ENCODE measurements at places on chromosomes 7 and 10.
A peak's percentile ranks its signal among the peaks of the same experiment; 100 is the strongest.

DNA sequence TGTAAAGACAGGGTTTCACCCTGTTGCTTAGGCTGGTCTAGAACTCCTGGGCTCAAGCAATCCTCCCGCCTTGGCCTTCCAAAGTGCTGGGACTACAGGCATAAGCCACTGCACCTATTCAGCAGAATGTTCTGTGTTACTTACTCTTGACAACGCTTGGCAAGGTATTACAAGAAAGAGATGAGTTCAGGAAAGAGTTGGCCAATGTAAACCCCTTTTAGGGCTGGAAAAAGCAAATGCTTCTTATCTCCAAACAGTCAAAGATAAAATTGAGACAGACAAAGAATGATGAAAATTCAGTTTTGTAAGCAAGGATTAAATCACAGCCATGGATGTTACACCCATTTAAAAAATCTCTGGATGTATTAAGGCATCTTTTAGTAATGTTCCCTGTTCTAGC is 114.0 kb upstream of the PODXL start:
- no peak for DNase-seq

- peak; percentile 52 for DNase-seq
These were observed 86.2 kb upstream of the PPIF start for GRCh38 chr10:79260811-79261740.

GRCh38 chr7:151241755-151242096 is 6.8 kb downstream of the SMARCD3 start:
- DNase-seq, result no peak

DNA sequence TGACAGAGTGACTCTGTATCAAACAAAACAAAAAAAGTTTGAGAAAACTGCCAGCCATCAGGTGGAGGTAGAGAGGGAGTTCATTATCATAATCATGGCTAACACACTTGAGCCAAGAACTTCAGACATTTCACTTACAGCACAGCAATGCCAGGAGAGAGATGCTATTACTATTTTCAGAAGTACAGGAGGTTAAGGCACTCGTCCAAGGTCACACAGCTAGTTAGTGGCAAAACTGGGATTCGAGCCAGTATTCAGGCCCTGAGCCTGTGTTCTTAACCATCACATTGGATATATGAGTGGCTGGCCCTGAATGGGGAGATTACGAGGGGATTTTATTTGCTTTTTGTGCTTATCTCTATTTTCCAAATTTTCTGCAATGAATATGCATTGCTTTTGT is 24.8 kb upstream of the UNC5B start:
- no peak for DNase-seq

GRCh38 chr7:153188630-153189029 is 429.1 kb downstream of the ACTR3B start:
- no peak for DNase-seq

- no peak for DNase-seq
These were observed 915.8 kb downstream of the XPNPEP1 start for GRCh38 chr10:109007514-109007913.

DNA sequence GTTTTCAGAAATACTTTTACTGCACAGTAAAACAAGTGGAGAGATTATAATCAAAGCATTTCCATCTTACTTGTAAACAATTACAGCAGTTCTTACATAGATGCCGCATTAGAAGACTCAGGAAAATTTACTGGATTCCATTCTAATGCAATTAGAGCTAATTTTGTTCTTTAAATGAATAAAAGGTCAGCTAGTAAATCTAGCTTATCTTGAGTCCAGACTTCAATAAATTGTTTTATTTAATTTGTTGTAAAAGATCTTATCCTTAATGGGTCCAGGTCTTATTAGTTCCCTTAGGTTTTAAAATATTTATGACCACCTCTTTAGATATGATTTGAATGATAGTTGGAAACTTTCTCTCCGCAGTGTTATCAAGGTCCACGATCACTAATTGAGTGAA is 70.2 kb upstream of the GATA3 start:
- no peak for DNase-seq

- DNase-seq, result no peak
These were observed 238.7 kb downstream of the PLXNA4 start for GRCh38 chr7:132337450-132338080.

GRCh38 chr10:109982123-109982522 is 25.7 kb upstream of the ADD3 start:
- no peak for DNase-seq

DNA sequence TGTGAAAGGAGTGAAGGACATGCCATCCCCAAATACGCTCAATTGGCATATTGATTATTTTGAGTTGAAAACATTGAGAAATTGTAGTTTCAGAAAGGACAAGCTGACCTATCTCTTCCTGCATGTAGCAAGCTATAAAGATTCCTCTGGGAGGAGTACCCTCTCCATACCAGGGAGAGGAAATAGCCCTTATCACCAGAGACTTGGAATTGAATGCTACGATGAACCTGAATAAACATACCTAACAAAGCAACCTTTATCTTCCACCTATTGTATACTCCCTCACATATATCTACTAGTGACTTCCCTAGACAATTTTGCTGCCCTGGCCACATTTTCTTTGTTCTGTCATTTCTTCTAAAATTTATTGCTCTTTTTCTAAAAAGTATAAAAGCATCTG is 150.2 kb upstream of the EEPD1 start:
- no peak for DNase-seq

DNA sequence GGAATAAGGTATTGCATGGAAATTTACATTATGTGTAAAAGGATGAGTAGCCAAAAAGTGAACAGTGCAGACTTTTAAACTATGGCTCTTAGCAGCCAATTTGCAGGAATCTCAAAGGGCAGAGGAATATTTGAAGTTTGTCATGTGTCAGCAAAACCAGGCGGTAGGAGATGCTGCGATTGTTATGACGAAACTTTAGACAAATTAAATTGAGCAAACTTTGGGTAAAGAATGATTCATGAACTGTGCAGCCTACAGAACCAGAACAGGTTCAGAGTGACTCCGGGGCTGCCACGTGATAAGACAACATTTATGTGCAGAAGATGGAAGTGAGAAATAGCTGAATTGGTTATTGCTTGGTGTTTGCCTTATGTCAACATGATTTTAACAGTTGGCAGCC is 39.2 kb upstream of the CCDC6 start:
- no peak for DNase-seq

GRCh38 chr10:8174762-8175161 is 120.3 kb downstream of the GATA3 start:
- DNase-seq, result no peak

DNA sequence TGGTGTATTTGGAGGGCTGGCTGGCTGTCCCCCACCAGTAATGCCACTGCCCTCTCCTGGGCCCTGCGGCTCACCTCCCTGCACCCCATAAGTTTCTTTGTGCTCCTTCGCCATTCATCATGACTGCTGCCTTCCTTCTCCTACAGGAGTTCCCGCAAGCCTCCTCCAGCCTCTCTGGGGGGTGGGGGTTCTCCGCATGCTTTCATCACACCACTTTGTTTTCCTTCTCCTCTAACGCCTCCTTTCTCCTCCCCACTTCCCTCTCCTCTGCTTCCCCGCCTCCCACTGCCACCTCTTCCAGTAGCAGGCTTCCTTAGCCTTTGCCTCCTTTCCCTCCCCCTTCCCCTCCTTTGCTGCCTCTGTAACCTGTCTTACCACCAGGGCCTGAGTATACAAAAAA is 58.1 kb downstream of the PAX2 start:
- DNase-seq, result no peak

DNA sequence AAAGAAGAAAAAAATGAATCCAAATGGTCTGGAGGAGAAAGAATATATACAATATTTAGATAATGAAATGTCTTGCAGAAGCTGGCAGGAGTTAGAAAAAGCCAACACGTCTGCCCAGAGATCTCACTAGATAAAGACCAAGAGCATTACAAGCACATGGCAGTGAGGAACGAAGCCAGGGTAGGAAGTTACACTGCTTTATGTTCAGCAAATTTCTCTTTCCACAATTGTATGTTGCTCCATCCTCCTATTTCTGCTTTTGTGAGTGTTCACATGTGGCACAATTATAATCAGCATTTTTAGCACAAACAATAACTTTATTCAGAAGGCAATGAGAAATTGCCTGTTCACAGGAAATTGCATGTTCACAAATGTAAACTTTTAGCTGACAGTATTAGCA is 53.7 kb downstream of the LRRC17 start:
- DNase-seq, result no peak

- DNase-seq, result no peak
These were observed 114.8 kb downstream of the RAB18 start for GRCh38 chr10:27618906-27619305.

DNA sequence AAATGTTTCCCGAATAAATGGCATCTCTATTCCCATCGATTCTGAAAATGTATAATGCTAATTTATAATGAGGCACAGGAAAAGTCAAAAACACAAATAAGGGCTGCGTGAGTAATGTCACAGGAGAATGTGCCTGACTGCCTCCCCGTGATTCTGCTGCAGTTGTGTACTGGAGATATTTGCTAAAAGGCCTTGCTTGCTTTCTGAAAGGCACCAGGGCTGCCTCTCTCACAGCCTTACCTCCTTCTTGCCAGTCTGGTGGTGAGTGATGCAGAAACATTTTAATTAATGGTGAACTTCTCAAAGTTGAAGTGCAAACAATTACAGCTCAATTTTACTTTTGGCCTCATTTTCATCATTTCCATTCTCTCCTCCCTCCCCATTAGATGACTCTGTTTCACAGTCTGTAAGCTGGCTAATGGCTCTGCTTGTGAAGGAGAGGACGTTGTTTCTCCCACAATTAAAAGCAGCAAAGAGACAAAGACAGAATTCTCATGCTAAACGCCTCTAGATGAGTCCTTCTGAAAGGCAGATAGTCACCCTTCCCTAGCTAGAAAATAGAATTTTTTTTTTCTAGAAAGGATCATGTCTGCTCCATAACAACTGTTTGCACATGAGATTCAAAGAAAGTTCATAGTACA is 377.6 kb downstream of the MDFIC start:
- no peak for DNase-seq

DNA sequence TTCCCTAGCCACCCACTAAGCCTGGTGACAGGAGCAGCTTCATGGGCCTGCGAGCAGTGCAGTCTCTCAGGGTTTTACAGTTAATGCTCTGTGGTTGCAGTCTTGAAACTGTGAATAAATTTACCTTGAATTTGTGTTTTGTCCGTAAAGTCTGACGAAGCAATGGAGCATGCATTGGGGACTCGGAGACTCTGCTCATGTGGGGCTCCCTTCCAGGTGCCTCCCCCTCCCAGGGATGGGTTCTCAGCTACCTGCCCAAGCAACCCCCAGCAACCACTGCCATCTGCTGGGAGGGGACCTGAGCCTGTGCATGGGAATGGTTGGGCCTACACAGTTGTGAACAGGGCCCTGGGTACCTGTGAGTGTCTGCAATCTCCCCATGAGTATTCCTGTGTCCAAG is 36.3 kb upstream of the IKZF1 start:
- DNase-seq, result no peak

Measured in D341Med (cell line).